LHCN-M2 (cell line): ENCODE measurements at places on chromosomes 1 and 21.
A peak's percentile ranks its signal among the peaks of the same experiment; 100 is the strongest.

- no peak for DNase-seq
Observed at GRCh38 chr1:207276465-207276864, 45.0 kb upstream of the CD55 start.

DNA sequence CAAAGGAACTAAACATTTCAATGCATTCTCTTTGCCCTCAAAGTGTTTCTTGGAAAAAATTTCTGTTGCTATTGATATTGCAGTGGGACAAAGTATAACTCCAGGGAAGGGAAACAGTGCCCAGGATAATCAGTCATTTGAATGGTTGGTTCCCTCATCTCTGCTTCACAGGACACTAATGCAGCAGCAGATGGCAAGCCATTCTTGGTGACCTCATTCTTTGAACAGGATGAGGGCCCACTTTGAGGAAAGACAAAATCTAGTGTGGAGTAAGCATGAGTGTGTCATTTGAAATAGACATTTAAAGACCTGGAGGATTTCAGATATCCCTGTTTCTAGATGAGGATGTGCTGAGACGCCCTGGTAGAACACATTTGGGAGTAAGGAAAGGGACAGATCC is 32.3 kb downstream of the CHRM3 start:
- no peak for DNase-seq

GRCh38 chr1:196377811-196378210 is 230.4 kb downstream of the KCNT2 start:
- no peak for DNase-seq

- no peak for DNase-seq
Observed at GRCh38 chr1:37734629-37735591, 30.0 kb downstream of the EPHA10 start.

GRCh38 chr1:67126111-67126746 is 8.5 kb downstream of the C1orf141 start:
- peak; percentile 33 for DNase-seq

GRCh38 chr1:156828400-156829124 is 11.9 kb upstream of the SH2D2A start:
- no peak for DNase-seq

DNA sequence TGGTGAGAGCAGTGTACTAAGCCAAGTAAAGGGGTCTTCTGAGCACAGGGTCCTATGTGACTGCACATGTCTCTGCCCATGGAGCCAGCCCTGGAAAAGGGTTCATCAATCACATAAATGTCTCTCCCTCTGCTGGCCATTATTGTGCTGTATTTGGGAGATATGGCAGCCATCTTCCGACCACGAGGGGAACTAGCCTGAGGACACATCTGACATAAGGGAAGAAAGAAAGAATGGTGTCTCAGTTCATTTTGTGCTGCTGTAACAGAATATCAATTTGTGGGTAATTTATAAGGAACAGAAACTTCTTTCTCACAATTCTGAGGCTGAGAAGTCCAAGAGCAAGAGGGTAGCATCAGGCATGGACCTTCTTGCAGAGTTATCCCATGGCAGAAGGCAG is 55.1 kb upstream of the GJA5 start:
- DNase-seq, result no peak

DNA sequence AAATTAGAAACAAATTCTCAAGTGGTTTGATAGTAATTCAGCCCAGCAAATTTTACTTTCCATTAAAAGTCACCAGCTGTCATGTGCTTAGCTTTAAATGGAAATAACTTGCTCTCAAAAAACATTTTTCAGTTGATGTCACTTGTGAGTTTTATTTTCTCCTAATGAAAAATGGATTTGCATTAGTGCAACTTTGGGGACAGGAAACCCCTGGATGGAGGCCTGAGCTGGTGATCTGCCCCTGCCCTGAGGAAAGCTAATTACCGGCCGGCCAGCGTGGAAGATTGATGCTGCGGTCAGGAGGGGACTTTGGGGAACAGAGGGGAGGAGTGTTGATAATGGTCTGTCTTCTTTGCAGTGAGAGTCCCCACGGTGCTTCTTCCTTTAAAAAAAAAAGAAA is 66.8 kb upstream of the ANGPTL1 start:
- DNase-seq, result no peak

DNA sequence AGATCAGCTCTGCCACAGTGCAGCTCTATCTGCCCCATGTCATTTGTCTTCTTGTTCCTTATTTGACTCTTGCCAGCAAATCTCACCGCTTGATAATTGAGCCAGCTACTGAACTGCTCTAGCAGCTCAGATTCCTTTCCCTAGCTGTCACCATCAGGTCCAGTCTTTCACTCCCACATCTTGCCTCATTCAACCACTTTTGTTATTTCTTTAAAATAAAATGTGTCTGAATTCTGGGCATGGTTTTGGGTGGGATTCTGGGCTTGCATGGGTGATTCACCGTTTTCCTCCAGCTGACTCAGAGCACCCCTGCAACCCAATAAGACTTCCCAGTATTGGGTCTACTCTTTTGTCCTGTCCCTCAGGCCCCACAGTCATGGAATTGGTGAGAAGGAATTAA is 215.7 kb downstream of the DSCAM start:
- DNase-seq, result no peak

DNA sequence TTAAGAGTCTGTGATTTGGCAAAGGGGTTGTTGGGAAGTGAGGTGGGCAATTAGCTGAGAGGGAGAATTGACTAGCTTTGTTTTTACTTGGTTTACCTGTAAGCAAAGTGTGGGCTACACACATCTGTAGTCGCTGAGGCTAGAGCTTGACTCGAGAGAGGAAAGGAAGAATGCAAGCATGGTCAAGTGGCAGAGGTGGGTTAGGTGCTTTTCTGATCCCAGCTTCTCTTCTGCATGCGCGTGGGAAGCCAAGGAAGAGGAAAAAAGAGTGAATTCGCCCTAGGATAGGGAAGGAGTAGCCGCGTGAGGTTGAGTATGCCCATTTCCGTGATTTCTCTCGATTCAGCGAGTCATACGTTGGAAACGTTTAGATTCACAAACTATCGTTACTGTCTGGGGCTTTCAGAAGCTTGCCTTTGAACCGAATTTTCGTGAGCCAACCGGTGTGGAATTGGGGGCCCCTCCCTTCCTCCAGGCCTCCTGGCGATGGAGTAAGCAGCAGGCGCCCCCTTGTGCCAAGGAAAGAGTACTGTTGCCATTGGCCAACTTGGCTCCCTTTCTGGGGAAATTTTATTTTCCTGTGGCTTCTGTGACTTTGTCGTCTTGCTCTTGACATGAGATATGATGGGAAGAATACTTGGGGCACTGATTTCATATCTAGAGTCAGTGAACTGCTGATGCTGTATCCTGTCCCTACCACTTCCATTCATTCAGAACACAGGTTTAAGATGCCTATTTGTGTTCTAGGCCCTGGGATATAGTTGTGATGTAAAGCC is 1.3 kb downstream of the PIGV start:
- DNase-seq, result peak; percentile 82

DNA sequence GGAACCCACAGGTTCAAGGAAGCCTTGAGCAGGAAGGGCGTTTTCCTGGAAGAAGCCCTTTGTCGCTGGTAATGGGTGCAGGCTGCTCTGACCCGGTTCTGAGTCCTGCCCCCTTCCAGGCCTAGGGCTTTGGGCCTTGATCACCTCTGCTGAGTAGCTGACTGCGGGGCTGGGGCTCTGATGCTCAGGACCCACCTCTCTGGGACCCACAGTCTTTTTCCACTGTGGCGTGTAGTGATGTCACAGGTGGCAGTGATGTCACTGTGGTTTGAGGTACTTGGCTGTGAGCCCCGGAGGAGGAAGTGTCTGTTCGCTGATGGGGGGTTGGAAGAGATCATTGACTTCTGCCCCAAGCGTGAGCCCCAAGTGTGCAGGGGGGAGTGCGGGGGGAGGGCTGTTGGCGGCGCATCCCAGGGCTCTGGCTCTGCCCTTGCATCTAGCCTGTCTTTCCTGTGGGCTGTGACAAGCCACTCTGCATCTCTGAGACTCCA is 6.9 kb downstream of the TNFRSF1B start:
- DNase-seq, result no peak

- DNase-seq, result peak; percentile 74
Observed at GRCh38 chr21:35940074-35940927, 120.0 kb downstream of the SETD4 start.

GRCh38 chr1:32758795-32759430 is 56.3 kb upstream of the SYNC start:
- no peak for DNase-seq

DNA sequence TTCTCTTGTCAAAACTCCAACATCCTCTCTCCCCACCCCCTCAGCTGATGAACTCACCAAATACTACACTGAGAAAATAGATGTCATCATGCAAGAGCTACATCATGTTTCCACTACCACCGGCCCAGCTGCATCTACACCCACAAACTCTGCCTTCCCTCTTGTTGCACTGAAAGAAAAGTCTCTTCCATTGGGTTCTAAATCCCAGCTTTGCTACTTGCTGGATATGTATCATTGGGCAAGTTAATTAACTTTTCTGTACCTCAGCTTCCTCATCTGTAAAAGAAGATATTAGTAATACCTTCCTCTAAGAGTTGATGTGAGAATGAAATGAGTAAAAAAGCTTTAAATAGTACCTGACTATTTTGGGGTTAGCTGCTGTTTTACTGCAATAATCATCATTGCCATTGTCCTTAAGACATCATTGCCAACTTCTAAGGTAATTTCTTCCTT is 108.6 kb downstream of the OLFML2B start:
- DNase-seq, result no peak

DNA sequence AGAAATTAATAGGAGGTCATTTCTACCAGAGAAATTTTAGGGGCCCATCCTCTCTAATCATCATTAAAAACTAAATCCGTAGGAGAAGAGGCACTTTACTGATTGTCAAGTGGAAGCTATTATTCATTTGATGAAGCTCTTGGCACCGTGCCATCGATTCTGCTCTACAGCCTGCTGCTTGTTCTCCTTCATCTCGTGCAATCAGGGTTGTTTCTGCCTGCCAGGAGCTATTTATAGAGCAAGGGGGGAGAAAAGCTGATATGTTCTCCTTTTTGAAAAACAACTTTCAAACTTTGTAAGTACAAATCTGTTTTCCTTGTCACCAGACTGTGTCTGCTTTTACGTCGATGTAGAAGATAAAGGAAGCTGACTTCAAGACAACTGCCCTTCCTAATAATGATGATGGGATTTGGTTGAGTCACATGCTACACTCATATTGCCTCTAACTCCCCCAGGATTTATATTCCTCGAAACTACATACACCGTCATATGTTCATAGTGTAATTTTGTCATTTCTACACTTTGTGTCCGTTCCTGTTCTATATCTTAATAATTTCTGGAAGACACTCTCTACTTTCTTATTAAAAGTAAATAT is 169.6 kb upstream of the LHX8 start:
- DNase-seq, result peak; percentile 1

GRCh38 chr1:63746129-63746864 is 27.5 kb upstream of the ROR1 start:
- no peak for DNase-seq

DNA sequence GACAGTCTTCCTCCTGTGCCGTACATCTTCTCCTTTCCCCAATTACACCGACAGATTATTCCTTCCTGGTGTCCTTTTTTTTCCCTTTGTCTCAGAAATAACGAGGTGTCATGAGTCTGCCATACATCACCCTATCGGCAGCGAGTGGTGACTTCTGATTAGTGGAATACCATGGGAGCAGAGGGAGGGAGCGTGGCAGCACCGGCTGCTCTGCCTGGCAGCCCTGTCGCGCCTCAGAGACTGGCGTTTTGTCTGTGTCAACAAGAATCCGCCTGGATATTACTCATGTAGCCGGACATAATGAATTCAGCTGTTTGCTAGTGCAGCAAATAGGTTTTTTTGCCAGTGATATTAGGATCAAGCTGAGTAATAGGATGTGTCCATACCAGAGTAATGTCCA is 51.8 kb downstream of the UTP25 start:
- DNase-seq, result peak; percentile 92

GRCh38 chr1:74426208-74426937 is 86.0 kb downstream of the LRRC53 start:
- DNase-seq, result no peak

GRCh38 chr1:16971341-16972188 is 8.9 kb downstream of the MFAP2 start:
- DNase-seq, result no peak

DNA sequence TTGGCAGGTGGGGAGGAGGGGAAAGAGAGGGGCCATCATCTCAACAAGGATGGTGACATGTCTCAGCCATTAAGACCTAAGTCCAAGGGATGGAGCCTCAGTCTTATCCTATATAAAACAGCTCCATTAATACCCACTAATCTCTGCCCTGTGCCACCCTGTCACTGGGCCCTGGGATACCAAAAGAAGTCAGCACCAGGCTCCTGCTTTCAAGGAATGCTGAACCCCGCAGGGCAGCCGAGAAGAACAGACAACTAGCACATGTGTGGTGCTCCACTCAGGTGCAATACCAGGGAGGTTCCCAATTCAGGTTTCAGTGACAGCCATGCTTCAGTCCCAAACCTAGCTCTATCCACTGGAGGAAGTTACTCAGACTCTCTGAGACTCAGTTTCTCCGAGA is 128.4 kb downstream of the GRIK3 start:
- no peak for DNase-seq

- DNase-seq, result peak; percentile 11
Observed at GRCh38 chr1:31013187-31013864, 52.2 kb downstream of the PUM1 start.

GRCh38 chr1:35432231-35432630 is 125.0 kb downstream of the KIAA0319L start:
- no peak for DNase-seq

- peak; percentile 47 for DNase-seq
Observed at GRCh38 chr1:232486454-232487207, 143.3 kb downstream of the SIPA1L2 start.

DNA sequence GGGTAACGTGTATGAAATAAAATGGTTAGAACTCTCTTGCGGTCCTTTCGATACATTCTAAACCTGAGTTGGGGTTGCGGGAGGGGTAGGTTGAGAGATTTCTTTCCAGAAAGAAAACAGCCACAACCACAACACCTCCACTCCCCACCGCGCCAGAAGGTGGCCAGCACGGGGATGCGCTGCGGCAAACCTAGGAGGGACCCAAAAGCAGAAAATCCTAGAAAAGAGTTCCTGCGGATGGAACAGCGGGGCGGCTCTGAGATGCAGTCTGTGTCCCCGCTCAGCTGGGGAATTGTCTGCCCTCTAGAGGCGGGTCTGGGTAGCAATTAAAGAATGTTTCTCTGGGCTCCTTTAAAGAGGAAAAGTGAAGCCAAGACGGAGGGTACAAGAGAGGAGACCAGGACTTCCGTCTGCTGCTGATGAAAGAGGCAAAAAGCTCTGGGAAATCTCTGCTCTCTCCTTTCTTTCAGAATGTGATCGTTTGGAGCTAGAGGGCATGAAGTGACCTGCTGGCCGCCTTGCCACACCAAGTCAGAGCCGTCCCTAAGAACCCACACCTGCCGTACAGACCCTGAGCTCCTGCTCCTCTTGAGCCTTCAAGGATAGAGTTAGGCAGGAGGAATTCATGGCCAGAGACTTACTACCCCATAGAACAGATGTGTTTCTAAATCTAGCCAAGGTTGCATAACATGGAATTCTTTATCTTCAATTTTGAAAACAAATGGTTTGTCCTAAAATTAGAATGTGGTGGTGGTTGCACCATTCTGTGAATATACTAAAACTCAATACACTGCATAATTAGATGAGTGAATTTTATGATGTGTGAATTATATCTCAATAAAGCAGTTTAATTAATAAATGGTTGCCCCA is 46.5 kb upstream of the COA6 start:
- DNase-seq, result no peak

GRCh38 chr21:32733356-32733755 is 5.5 kb upstream of the SYNJ1 start:
- DNase-seq, result no peak

GRCh38 chr1:199490769-199491527 is 536.6 kb upstream of the NR5A2 start:
- DNase-seq, result peak; percentile 89

- DNase-seq, result no peak
Observed at GRCh38 chr21:34520764-34521508, 8.9 kb upstream of the KCNE1 start.

GRCh38 chr1:67777440-67777839 is 55.8 kb downstream of the GNG12 start:
- DNase-seq, result no peak
